ENCODE measurements at places on chromosomes 4 and X.
A peak's percentile ranks its signal among the peaks of the same experiment; 100 is the strongest.

DNA sequence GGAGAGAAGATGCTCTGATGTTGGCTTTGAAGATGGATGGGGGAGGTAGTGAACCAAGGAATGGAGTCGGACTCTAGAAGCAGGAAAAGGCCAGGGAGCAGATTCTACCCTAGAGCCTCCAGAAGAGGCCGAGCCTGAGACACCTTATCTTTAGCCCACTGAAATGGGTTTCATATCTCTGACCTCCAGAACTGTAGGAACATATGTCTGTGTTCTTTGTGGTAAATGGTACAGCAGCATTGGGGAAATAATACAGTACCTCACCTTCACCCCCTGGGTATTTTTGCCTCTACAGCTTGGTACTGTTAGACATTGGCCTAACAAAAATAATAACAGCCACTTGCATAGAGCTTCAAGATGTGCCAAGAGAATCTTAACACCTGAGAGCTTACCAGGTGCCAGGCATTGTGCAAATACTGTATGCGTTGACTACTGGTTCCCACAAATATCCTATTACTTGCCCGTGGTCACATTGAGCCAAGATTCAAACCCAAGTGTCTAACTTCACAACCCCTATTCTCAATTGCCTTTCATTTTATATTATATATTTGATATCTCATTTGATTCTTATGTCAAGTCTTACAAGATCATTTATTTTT, 57.0 kb upstream of the PGM2 start:
- no peak overlapping the region for H3K4me3 ChIP-seq
- peaks cover 2% of the 10 kb centered on the region for H3K4me1 ChIP-seq
- H3K36me3 ChIP-seq, result no peaks in the 10 kb centered on the region

- no peaks in the 10 kb centered on the region for H3K36me3 ChIP-seq
- H3K27me3 ChIP-seq, result no peaks in the 10 kb centered on the region
- H3K4me1 ChIP-seq, result peaks cover 28% of the 10 kb centered on the region
- peak overlapping the region; percentile 57 for H3K27ac ChIP-seq
- H3K4me3 ChIP-seq, result no peak overlapping the region
- no peak for DNase-seq
These were observed 161.6 kb downstream of the SMIM20 start for GRCh38 chr4:26075583-26075982.

- H3K27ac ChIP-seq, result no peak overlapping the region
- H3K36me3 ChIP-seq, result no peaks in the 10 kb centered on the region
- H3K4me3 ChIP-seq, result no peak overlapping the region
- H3K4me1 ChIP-seq, result no peaks in the 10 kb centered on the region
These were observed 11.7 kb upstream of the GAGE10 start for GRCh38 chrX:49291615-49292337.

DNA sequence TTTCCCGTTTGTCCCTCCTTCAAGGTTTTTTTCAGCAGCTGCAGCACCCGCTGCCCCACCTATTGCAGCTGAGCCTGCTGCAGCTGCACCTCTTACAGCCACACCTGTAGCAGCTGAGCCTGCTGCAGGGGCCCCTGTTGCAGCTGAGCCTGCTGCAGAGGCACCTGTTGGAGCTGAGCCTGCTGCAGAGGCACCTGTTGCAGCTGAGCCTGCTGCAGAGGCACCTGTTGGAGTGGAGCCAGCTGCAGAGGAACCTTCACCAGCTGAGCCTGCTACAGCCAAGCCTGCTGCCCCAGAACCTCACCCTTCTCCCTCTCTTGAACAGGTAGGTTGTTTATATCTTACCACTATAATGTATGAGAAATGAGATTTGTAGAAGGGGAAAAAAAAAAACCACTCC, 4.5 kb downstream of the PRR27 start:
- no peaks in the 10 kb centered on the region for H3K4me1 ChIP-seq
- no peak overlapping the region for H3K27ac ChIP-seq
- no peaks in the 10 kb centered on the region for H3K27me3 ChIP-seq
- H3K4me3 ChIP-seq, result no peak overlapping the region
- DNase-seq, result no peak
- no peaks in the 10 kb centered on the region for H3K36me3 ChIP-seq

DNA sequence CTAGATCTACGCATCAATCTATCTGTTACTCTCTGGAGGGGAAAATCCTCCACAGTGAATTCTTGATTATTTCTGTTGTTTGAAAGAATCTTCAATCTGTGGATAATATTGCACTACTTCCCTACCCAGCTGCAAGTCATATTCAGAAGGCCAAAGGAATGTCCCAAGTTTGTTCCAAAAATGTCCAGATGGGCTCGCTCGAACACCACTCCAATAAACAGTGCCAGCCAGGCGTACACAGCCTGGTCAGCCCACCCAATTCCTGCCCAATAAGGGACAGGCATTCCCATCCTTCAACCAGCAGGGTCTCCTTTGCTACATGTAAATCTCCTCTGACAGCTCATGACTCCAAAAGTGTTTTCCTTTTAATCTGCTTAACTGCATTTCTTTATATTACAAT, 80.7 kb upstream of the GPM6B start:
- H3K4me1 ChIP-seq, result no peaks in the 10 kb centered on the region
- no peaks in the 10 kb centered on the region for H3K27me3 ChIP-seq
- DNase-seq, result no peak
- no peak overlapping the region for H3K27ac ChIP-seq
- no peak overlapping the region for H3K4me3 ChIP-seq
- no peaks in the 10 kb centered on the region for H3K36me3 ChIP-seq

DNA sequence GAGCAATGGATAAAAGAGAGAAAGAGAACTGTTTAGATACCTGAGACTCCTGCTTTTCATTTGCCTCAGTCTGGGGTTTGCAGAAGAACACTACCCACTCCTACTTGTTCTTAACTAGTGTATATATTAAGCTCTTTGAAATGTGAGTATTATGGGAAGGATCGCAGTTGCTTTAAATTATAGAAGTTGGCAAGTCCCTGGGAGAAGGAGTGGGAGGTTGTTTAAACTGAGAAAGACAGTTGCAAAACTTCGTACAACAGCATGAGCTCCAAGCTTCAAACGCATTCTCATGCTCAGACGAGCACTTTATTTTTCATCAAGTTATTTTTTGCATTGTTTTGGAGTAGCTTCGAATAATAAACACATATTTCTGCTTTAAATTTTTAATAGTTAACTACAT, 88.1 kb upstream of the C1QTNF7 start:
- H3K27ac ChIP-seq, result no peak overlapping the region
- DNase-seq, result no peak
- H3K4me3 ChIP-seq, result no peak overlapping the region

DNA sequence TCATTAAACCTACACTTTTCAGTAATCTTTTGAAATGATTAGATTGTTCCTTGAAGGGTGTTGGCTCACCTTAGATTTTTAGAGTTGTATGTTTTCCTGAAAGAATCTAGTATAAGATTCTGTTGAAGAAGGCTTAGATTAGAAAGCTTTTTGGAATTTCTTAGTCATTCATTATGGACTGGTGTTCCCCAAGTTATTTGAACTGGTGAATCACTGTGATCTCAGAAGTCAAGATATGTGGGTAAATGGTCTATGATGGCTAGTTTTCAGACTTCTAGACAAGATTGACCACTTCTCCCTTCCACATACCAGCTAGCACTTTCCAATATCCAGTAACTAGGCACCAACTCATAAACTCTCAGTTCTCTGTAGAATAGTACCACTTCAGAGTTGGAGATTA, 138.1 kb downstream of the KDM6A start:
- no peak overlapping the region for H3K27ac ChIP-seq
- no peak for DNase-seq
- peaks cover 8% of the 10 kb centered on the region for H3K36me3 ChIP-seq
- H3K4me1 ChIP-seq, result peaks cover 21% of the 10 kb centered on the region

GRCh38 chr4:133162941-133163340, 13.8 kb downstream of the PCDH10 start:
- no peaks in the 10 kb centered on the region for H3K4me1 ChIP-seq
- no peaks in the 10 kb centered on the region for H3K36me3 ChIP-seq
- H3K4me3 ChIP-seq, result no peak overlapping the region
- no peak for DNase-seq
- H3K27ac ChIP-seq, result no peak overlapping the region
- no peaks in the 10 kb centered on the region for H3K27me3 ChIP-seq

GRCh38 chr4:54093324-54094240, 6.4 kb upstream of the GSX2 start:
- no peak for DNase-seq
- no peaks in the 10 kb centered on the region for H3K36me3 ChIP-seq
- peak overlapping the region; percentile 49 for H3K4me3 ChIP-seq
- H3K27me3 ChIP-seq, result peaks cover 69% of the 10 kb centered on the region

DNA sequence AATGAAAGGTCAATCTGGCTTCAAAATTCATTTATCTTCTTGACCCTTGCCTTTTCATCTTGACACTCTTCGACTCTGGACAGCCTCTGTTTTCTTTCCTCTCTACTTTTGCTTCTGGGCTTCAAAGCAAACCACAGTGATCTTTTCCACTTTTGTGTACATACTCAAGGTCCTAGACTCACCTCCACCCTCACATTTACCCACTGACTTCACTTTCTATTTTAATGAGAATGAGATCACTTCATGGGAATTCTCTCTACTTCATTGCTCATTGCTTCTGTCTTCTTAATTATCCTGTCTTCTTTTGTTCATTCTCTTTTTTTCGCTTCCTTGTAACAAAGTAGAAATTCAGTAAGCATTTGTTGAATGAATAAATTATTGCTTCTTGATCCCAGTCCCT, 330.1 kb upstream of the HAND2 start:
- H3K27me3 ChIP-seq, result no peaks in the 10 kb centered on the region
- no peak overlapping the region for H3K4me3 ChIP-seq
- H3K4me1 ChIP-seq, result no peaks in the 10 kb centered on the region
- no peaks in the 10 kb centered on the region for H3K36me3 ChIP-seq
- DNase-seq, result no peak

DNA sequence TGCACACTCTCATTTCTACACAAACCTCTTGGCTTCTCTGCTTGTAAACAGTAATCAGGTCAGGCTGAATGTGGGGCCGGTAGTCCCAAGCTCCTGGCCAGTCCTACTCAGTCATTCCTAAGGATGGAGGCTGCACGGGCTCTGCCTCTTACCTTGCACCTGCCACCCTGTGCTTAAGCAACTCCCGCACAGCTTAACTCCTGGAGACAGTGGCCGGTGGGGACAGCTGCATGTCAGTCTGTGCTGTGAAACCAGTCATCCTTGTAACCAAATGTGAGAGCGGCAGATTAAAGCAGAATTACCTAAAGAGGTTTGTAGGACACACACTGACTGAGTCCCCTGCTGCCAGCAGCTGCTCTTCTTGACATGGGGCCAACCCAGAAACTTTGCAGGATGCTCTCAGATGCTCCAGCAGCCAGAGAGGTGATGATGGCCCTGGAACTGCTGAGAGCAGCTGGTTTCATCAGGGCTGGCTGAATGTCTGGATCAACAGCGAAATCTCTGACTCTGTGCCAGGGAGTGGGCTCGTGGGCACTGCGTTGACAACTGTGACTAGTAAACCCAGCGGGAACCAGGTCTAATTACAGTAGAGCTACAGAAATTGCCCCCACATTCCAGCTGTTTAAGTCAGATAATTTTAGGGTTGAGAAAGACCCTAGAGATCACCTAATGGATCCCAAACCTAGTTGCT, 123.7 kb downstream of the ANAPC4 start:
- no peak overlapping the region for H3K27ac ChIP-seq
- no peak for DNase-seq
- no peaks in the 10 kb centered on the region for H3K4me1 ChIP-seq

- H3K27ac ChIP-seq, result no peak overlapping the region
- H3K27me3 ChIP-seq, result no peaks in the 10 kb centered on the region
- peaks cover 86% of the 10 kb centered on the region for H3K36me3 ChIP-seq
- H3K4me3 ChIP-seq, result no peak overlapping the region
- DNase-seq, result no peak
- peaks cover 29% of the 10 kb centered on the region for H3K4me1 ChIP-seq
These were observed 5.0 kb downstream of the RPL9 start for GRCh38 chr4:39453738-39454137.

DNA sequence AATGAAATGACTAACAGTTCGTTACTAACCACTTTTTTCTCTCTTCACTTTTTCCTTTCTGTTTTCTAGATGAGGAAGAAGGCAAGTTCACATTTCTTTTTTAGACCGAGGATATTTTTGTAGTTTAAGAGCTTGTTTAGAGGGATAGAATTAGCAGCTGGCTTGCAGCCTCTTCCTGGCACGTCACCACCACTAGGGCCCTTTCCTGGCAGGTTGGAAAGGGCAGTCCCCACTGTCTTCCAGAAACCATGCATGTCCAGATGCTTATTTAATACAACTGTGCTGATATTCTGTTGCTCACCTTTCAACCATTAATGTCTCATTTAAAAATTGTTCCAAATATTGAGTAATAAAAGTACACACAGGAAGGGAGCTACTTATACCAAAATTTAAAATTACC, 209.5 kb upstream of the PACRGL start:
- H3K27me3 ChIP-seq, result no peaks in the 10 kb centered on the region
- H3K36me3 ChIP-seq, result no peaks in the 10 kb centered on the region
- DNase-seq, result no peak
- no peaks in the 10 kb centered on the region for H3K4me1 ChIP-seq
- no peak overlapping the region for H3K4me3 ChIP-seq
- H3K27ac ChIP-seq, result no peak overlapping the region

DNA sequence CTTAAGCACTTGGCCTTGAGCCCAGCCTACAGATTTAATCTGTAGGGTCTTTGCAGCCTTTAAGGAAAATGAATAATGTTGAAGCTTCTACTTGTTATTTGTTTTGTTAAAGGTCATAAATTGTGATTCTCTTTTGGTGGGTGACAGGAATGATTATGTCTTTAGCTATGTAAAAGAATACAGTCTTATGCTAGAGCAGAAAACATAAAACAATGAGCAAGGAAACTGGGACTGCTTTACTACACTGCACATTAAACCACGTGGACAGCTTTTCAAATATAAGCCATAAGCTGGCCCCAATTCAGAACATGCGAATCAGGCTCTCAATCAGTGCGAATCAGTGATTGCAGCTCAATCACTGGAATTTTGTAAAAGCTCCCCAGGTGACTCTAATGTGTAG, 40.9 kb upstream of the TBC1D19 start:
- H3K27me3 ChIP-seq, result peaks cover 2% of the 10 kb centered on the region
- H3K36me3 ChIP-seq, result no peaks in the 10 kb centered on the region
- no peak for DNase-seq
- no peaks in the 10 kb centered on the region for H3K4me1 ChIP-seq

DNA sequence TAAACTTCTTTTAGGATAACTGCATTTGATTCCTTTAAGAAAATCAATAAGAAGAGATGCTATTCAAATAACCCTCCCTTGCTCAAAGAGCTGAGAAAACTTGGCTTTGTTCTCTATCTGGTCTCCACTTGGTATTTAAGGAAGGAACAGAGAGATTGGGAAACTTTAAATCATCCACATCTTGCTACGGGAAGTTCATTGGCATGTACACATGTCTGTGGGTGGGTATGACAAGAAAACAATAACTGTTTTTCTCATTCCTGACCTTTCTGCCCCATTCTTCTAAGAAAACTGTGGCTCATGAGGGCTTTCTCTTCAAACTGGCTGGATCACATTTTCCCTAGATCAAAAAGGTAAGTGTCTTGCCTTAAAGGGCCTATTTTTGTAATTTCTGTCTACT, 6.0 kb downstream of the SEL1L3 start:
- H3K4me3 ChIP-seq, result no peak overlapping the region
- H3K27me3 ChIP-seq, result no peaks in the 10 kb centered on the region
- H3K4me1 ChIP-seq, result peaks cover 98% of the 10 kb centered on the region
- H3K36me3 ChIP-seq, result peaks cover 26% of the 10 kb centered on the region
- no peak for DNase-seq

Measured in activated B cell treated with CpG ODN at 0.5 μM for 24 hours (primary cell).